ENCODE measurements at places on chromosomes 7 and 10.

GRCh38 chr7:92881091-92881485 lies 44.7 kb upstream of the CDK6 start:
- no peak for DNase-seq

- DNase-seq, result no peak
Observed at GRCh38 chr10:44913350-44914081, 2.4 kb downstream of the TMEM72 start.

- DNase-seq, result no peak
Observed at GRCh38 chr10:120644556-120645410, 187.8 kb downstream of the PLPP4 start.

DNA sequence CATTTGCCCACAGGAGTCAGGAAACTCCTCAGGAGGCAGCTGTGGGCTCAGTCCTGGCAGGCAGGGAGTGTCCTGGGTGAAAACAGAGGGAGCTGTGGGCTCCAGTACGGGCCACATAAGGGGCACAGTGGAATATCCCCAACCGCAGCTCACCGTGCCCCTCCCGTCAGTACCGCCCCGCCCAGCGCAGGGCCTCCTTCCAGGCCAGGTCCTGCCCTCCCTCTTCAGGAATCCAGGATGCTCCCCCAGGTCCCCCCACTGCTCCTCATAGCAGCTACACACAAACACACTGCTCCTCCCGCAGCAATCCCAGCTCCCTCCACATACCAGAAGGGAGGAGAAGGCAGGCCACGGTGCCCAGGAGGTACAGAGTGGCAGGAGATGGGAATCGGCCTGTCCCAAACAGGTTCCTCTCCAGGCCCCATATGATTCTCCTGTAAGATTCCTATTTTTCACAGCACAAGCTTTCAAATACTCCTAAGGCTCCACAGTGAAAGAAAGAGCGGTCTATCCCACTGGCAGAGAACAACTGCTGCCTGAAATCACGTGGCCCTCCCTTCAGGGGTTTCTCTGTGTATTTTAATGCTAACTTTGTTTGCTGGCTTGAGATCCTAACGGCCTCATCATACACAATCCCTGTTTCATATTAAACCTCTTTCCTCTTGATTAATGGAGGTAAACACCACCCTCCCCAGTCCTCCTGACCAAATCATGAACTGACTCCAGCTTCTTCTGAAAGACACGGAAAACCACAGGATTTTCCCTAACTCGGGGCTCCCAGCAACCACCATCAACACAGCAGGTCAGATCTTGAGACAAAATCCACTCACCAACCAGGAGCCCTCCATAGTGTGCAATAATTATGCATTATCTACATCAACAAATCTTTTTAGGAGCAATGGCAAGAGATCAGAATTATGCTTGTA lies 178.7 kb downstream of the TNS3 start:
- no peak for DNase-seq

- DNase-seq, result no peak
Observed at GRCh38 chr10:406976-407375, 271.7 kb downstream of the ZMYND11 start.

DNA sequence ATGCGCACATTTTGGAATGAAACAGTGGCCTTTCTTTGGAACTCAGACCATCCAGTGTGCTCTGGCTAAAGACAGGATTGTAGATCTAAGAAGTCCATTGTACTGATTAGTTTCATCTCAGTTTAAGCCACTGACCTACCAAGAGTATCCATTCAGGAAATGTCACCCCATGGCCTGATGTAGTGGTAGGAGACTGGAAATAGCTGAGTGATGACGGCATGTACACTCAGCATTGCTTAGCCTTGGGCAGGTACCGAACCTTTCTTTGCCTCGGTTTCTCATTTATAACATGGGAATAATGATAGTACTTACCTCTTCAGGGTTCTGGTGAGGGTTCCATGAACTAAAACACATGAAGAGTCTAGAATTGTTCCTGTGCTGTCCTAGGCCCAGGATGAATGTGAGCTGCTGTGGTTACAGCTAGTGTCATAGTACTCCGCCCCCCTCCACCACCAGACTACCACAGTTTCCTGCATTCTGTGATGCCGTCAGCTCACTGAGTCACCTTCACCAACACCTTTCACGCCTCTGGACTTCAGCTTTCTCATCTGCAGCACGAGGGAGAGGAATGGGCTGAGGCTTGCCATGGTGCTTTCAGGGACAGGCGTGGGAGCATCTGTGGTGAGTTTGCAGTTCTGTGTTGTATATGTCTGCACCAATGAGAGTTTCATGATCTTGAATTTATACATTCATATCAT lies 484.0 kb upstream of the GALNT17 start:
- DNase-seq, result peak; percentile 9

DNA sequence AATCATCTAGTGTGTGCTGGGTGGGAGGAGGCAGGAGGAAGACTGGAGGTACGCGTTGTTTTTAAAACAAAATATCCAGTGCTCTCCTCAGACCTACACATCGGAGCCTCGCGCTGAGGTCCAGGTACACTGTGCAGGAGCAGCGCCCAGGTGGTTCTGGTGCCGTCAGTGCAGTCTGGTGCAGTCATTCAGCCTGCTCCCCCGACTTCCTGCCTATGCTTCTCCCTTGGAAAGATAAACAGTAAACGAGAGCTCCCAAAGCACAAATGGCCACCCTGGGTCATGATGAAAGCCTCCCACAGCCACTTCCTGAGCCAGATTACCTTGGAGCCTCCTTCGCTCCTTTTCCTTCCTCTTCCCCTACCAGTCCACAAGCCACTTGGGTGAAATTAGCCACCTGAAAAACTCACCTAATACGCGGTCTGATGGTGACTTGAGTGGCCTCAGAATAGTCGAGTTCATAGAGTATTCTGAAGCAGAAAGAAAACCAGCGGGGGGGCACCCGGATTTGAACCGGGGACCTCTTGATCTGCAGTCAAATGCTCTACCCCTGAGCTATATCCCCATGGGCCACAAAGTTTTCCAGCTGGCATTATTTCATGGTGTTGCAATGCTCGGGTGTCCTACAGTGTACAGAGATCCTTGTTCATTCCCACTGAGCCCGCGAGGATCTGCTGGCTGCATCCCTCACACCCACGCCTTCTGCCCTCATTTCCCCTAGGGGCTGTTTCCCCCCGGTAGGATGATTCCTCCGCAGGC lies 82.5 kb downstream of the ZNF467 start:
- peak; percentile 37 for DNase-seq

DNA sequence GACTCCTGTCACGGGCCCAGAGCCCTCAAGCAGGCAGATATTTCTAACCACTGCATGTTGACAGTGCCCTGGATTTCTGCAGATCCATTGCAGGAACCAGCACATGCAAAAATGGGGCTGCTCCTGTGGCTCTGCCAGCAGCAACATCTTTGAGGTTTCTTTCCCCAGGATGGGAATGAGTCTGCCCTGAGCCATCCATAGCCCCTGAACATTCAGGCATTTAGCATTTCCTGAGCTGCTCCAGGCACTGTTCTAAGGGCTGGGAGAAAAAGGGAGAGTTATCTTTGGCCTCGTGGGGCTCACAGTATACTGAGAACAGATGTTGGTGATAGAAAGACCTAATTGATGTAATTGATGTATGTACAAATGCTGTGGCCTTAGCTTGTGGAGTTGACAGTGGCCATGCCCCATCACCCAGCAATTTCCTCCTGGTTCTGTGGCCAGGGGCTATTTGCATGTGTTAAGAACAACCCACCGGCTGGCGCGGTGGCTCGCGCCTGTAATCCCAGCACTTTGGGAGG lies 66.0 kb upstream of the LRRC4 start:
- no peak for DNase-seq

DNA sequence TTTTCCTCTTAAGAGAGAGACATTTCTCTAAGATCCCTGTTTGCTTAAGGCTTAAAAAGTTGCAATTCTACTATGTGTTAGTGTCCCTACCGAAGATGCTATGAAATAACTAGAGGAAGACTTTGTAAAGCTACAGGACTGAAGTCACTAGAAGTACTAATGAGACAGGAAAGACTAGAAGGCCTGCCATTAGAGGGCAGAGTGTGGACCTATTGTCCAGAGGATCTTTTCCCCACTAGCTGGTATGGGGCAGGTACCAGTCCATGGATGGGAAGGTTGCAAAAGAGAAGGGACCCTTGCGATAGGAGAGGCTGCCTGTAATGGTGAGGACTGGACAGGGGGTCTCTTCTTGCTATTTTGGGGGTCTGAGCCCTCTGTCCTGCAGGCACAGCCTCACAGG lies 178.1 kb downstream of the TMEM178B start:
- DNase-seq, result no peak

GRCh38 chr7:4738711-4739527 lies 36.5 kb upstream of the AP5Z1 start:
- DNase-seq, result peak; percentile 43

- DNase-seq, result no peak
Observed at GRCh38 chr10:110724116-110724921, 80.2 kb downstream of the RBM20 start.

DNA sequence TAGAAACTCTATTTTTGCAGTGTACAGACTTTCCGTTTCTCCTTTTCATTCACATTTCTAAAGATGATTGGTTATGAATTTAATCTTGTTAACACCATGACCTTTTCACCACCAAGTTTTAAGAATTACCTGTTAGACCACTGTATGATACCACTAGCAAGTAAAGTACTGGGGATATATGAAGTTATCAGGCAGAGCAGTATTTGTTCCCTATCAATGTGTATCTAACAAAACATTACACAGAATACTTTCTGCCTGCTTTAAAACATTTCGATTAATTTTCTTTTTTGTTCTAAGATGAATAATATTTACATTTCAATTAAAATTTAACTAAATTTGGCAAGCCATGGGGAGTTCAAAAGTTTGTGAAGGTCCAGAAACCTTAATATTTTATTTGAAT lies 49.9 kb upstream of the AHR start:
- DNase-seq, result no peak

GRCh38 chr7:142496545-142496991 lies 238.7 kb upstream of the PRSS58 start:
- no peak for DNase-seq

DNA sequence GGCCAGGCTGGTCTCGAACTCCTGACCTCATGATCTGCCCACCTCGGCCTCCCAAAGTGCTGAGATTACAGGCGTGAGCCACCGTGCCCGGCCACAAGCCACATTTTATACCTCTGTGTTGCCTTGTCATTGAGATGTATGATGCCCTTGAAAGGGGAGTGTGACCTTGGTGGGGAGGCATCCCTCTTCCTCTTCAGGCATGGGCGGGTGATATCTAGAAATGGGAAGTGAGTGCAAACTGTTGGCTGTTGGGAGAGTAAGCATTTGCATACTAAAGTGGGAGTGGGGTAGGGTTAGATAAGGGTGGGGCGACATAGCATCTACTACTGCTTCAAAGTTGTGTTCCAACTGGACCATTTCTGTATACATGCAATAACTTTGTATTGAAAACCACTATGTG lies 20.1 kb downstream of the RP9 start:
- no peak for DNase-seq

- no peak for DNase-seq
Observed at GRCh38 chr10:80390740-80391139, 17.6 kb upstream of the PRXL2A start.

- no peak for DNase-seq
Observed at GRCh38 chr7:15802425-15802824, 115.9 kb upstream of the MEOX2 start.

DNA sequence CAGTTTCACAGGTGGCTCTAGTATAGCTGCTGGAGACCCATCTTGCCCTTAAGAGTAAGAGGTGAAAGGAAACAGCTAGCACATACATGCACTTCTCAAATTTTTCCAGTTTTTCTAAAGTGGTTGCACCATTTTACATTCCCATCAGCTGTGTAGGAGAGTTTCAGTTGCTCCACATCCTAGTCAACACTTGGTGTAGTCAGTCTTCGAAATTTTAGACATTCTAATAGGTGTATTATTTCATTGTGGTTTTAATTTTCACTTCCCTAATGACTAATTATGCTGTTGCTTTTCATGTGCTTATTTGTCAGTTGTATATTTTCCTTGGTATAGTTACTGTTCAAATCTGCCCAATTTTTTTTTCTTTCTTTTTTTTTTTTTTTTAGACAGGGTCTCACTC lies 9.5 kb upstream of the HACD1 start:
- no peak for DNase-seq

DNA sequence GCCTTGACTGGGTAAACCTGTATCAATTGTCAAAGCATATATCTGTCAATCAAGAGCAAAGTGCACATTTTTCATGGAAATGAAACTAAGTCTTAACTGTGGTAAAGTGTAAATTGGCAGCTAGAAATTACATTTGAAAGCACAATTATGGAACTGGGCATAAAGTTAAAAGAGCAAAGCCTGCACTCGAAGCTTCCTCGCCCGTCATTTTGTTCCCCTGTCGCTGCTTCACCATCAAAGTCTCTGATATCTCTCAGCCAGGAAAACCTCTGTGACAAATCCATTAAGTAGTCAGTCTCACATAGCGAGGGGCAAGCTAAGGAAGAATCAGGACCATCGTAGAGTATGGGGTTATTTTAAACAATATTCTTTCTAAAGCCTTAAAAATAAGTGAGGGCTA lies 27.9 kb downstream of the PON1 start:
- DNase-seq, result no peak

GRCh38 chr10:24381235-24382010 lies 172.5 kb downstream of the KIAA1217 start:
- DNase-seq, result no peak

DNA sequence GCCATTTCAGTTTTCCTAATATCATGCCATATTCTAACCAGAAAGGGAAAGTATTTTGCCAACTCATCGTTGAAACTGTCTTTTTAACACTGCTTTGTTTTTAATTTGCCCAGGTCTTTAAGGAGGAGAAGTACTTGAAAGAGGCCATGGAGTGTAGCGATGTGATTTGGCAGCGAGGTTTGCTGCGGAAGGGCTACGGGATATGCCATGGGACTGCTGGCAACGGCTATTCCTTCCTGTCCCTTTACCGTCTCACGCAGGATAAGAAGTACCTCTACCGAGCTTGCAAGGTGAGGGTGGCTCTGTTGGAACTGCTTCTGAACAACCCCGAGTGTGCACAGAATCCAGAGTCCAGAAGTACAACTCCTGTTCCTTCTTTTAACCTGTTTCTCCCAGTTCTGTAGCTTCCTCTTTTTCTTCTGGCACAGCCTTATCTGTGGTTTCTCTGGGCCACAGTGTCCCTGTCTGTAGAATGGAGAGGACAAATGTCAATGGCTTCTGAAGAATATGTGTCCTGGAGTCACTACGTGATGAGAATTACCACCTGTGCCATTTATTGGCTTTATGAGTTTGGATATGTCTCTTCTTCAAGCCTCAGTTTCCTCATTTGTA lies 60.1 kb downstream of the LANCL2 start:
- DNase-seq, result no peak

DNA sequence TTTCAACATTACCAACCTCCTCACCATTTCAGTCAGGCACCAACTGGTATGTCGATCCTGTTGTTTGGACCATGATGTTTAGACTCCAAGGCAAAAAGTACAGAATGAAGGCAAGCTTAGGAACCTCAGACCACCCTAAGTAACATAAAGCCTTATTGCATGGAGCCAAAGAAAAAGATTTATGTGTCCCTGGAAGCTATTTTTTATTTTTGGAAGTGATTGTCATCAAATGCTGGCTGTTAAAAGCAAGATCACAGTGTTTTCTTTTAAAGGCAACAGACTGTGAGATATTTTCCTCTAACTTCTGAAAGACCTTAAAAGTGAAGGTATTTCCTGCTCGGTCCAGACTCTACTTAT lies 8.2 kb downstream of the ASB15 start:
- no peak for DNase-seq

Data from fibroblast of skin of left quadriceps (primary cell).